ENCODE measurements at places on chromosomes 6 and 20.

GRCh38 chr6:2355150-2355549 is 109.7 kb upstream of the GMDS start:
- no peak for DNase-seq

GRCh38 chr6:89273816-89274215 is 41.3 kb downstream of the GABRR2 start:
- no peak for DNase-seq

GRCh38 chr20:38046572-38046971 is 13.0 kb downstream of the RPRD1B start:
- no peak for DNase-seq

- DNase-seq: peak; percentile 77
Observed at GRCh38 chr6:118551063-118552053, 3.3 kb downstream of the PLN start.

DNA sequence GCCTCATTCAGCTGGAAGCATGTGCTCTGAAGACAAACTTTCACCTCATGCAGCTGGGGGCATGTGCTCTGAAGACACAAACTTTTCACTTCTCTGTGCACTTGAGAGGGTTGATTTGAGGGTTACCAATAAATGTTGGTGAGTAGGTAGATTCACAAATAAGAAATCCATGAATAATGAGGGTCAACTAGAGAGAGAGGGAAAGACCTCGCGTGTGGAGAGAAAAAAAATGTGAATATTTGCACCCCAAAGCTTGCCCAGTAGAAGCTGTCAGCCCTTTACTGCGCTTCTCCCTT is 43.4 kb downstream of the PSMB1 start:
- no peak for DNase-seq

DNA sequence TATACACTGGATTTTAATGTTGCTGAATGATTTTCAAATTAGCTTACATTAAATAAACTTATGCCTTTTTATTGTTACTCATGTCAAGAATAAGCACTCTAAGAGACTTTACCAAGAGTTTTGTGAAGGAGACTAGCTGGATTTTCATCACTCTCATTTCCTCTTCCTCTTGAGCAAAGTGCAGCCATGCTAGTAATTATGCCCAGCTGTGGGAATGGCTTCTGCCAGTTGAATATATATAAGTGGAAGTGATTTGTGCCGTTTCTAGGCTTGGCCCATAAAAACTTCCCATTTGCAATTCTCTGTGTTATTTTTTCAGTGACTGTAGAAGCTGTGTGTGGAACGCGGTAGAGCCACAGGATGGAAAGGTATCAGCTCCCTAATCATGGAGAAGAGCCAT is 255.8 kb downstream of the HDGFL1 start:
- no peak for DNase-seq

DNA sequence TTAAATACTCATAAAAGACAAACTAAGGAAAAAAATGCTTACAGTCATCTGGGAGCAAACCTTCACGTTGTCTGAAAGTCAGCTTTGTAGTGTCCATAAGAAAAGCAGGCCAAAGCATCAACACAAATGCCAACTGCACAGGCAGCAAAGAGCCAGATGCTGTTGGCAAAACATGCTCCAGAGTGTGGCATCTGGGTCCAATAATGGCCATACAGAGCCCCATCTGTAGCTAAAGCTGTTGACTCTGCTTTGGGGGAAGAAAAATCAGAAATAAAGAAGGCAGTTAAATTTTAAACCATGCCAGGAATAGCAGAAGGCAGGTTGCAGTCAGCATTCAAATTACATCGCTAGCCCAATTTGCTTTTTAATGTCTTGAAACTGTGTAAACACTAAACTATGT is 776.3 kb downstream of the EYS start:
- no peak for DNase-seq

GRCh38 chr20:10637031-10637559 is 36.7 kb downstream of the JAG1 start:
- no peak for DNase-seq

DNA sequence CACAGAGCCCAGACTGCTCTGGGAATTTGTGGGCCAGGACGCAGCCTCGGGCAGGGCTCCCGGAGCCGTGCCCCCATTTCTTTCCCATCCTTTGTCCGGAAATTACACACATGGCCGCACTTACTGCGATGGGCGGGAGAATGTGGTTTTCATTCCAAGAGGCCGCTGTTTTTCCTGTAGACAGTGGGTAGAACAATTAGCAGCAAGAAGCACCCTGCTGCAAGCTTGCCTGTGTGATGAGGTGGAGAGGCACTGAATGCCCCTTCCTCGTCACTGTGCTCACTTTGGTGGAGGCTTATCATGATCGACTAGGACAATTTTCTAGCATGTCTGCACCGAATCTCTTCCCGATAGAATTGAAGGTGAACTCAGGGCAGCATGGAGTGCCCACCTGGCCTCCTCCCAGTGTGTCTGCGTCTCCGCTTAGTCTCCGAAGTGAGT is 102.8 kb downstream of the DACT2 start:
- no peak for DNase-seq

- DNase-seq: no peak
Observed at GRCh38 chr6:24010133-24010532, 115.9 kb upstream of the NRSN1 start.

DNA sequence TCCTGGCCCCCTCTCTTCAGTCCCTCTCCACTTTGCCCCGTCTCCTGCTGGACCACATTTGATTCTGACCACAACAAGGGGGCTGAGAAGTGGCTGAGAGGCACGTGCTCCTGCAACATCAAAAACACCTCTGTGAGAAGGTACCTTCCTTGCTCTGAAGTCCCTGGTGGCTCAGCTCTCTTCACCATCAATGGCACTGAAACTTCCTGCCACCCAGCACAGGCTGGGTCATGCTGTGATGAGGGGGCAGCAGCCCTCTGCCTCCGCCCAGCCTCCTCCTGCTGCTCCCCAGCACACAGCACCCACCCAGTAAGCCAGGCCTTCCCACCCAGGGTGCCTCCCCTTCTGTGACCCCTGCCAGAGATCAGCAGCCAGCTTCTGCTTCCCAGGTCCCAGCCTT is 10.3 kb downstream of the ZMYND8 start:
- DNase-seq: no peak

GRCh38 chr20:64108731-64109681 is 1.6 kb upstream of the NPBWR2 start:
- no peak for DNase-seq

- DNase-seq: no peak
Observed at GRCh38 chr6:16430391-16431089, 192.2 kb downstream of the GMPR start.

GRCh38 chr20:25487306-25487705 is 79.8 kb downstream of the GINS1 start:
- no peak for DNase-seq

DNA sequence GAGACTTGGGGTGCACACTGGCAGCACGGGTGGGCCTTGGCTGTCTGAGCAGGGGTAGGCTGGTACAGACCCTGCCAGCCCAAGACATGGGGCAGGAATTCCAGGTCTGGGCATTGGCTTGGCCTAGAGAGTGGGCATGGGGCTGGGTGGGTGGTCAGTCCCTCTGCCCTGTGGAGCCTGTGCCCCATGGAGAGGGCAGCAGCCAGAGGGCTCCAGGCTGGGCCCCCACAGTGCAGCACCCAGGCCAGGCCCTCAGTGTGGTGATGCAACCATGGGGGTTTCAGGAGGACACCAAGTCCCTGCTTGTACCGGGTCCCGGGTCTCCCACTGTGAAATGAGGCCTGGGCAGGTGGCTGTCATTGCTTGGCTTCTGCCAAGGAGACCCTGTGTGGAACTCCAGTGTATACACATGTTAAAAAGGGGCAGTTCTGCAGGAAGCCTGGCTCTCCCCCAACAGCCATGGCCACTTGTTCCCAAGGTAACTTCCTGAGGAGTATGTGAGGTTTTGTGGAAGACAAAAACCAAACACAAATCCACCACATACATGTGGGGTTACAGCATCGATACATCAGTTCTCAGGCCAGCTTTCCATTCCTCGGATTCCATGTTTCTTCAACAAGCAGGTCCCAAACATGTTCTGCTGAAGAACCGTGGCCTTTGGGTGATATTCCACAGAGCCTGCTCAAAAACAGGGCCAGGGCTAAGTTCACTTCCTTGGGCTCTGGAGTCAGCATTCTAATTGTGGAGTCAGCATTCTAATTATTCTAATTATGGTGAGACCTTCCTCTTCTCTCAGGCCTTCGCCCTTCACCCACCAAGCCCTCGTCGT is 77.3 kb downstream of the DACT2 start:
- no peak for DNase-seq

All from ELR (cell line).